ENCODE measurements at places on chromosomes 6 and 20.

GRCh38 chr6:53360093-53360912, 11.6 kb upstream of the ELOVL5 start:
- DNase-seq = no peak

- DNase-seq = no peak
Measured at GRCh38 chr20:60050193-60050947, 92.1 kb downstream of the CDH26 start.

GRCh38 chr6:106807947-106808611, 166.4 kb downstream of the CD24 start:
- no peak for DNase-seq

DNA sequence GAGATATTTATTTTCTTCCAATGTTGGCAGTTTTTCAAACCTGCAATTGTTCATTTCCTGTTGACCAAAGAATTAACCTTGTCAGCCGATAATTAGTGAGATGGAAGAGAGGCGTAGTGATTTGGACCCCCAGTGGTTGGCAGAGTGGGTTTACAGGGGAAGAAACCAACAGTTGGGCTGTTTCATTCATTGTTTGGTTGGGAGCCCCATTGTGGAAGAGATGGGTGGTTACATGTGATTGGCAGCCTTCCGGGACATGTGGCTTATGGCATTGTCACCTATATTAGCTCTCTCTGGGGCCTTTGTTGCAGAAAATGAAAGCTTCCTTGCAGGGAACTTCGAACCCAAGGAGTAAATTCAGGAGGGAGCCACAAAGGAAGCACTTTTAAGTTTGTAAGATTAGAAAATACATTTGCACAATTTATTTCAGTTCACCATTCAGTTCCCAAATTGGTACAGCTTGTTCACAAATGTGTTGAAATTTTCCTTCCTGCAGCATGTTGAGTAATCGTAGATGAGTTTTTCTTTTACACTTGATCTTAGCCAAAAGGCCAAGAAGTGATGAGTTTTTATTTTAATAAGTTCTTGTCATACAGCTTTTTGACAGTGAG, 50.3 kb upstream of the CDKAL1 start:
- no peak for DNase-seq

GRCh38 chr6:99282479-99283062, 66.9 kb downstream of the FAXC start:
- DNase-seq = no peak

GRCh38 chr6:137736048-137736818, 130.8 kb upstream of the TNFAIP3 start:
- no peak for DNase-seq

- no peak for DNase-seq
Measured at GRCh38 chr6:81023007-81023582, 729.4 kb downstream of the TENT5A start.

DNA sequence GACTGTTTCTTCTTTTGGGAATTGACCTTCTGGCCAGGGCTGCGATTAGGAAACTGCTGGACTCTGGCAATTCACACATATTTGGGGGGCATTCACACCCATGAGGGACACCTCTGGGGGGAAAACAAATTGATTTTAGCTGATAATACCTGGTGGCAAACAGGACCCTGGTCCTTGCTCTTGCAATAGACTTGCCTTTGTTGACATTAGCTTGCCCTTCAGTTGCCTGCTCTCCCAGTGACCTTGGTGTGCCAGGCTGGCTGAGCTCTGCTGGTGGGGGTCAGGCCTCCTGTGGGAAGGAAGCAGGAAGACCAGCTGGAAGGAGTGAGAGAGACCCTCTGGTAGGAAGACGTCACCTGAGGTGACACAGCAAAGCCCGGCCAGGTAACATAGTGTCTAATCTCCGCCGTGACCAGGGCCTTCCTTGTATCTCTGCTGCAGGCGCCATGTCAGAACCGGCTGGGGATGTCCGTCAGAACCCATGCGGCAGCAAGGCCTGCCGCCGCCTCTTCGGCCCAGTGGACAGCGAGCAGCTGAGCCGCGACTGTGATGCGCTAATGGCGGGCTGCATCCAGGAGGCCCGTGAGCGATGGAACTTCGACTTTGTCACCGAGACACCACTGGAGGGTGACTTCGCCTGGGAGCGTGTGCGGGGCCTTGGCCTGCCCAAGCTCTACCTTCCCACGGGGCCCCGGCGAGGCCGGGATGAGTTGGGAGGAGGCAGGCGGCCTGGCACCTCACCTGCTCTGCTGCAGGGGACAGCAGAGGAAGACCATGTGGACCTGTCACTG, 5.3 kb downstream of the CDKN1A start:
- no peak for DNase-seq

DNA sequence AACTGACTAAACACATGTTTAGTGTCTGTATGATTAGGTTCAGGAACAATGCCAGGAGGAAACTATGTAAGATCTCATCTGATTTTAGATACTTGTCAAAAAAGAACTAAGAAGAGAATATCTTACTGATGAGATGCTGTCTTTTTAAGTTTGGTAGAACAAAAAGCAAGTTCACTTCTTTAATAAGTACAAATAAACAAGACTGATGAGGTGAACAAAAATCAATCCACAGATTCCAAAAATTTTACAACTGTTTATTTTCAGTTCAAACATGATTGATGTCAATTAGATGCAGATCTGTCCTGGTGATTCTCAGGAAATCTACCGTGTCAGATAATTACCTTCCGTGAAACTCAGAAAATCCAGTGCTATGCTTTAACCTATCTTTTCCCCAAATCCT, 24.9 kb downstream of the EPHA7 start:
- DNase-seq = no peak

- DNase-seq = no peak
Measured at GRCh38 chr6:15254070-15254975, 8.5 kb downstream of the JARID2 start.

- DNase-seq = no peak
Measured at GRCh38 chr6:90790058-90790457, 203.2 kb upstream of the MAP3K7 start.

- DNase-seq = no peak
Measured at GRCh38 chr6:44926556-44926955, 401.6 kb upstream of the RUNX2 start.

DNA sequence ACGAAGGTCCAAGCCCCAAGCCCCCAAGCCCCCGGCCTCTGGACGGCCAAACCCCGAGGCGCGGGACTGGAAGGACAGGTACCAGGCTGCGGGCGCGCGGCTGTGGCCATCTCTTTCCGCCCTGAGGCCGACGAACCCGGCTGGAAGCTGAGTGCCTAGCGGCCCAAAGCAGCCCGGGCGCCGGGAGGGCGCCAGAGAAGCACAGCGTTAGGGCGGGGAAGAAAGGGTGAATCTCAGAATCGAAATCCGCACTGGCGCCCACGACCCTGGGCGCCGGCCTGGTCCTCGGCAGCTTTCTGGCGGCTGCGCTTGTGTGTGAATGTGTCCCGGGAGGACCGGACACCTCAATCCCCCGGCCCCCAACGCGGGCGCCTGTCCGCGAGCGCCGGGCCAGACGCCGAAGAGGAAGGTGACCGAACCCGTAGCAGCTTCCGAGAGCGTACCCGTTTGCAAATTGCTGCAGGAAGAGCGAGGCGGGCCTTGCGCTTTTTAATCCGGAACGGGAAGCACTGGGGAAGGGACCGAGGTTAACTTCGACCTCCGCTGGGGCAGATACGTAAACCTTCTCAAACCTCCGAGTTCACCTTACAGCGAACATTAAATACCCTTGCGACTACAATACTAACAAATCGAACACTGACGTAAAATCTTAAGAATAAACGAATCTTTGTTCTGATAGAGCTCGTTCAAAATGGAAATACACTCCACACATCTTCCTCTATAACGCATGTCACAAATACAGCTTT, 2.9 kb downstream of the NRN1 start:
- DNase-seq = no peak

- no peak for DNase-seq
Measured at GRCh38 chr6:17859846-17860245, 127.6 kb downstream of the KIF13A start.

- DNase-seq = no peak
Measured at GRCh38 chr20:1362484-1362883, 30.4 kb downstream of the FKBP1A start.

DNA sequence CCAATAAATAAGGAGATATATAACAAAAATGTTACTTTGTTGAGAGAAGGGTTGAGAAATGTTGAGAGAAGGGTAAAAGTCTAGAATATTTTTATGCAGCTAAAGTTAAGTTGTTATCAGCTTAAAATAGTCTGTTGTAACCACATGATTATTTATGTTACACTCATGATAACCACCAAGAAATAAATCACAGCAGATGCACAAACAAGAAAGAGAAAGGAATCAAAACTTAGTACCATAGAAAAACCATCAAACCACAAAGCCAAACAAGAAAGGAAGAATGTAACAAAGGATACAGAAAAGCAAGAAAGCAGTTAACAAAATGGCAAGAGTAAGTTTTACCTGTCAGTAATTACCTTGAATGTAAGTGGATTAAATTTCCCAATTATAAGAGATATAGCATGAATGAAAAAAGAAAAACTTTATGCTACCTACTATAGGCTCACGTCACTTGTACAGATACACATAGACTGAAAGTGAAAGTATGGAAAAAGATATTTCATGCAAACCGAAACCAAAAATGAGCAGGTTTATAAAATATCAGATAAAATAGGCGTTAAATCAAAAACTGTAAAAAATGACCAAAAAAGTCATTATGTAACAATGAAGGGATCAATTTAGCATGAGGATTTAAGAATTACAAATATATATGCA, 93.6 kb downstream of the STXBP5 start:
- DNase-seq = no peak

DNA sequence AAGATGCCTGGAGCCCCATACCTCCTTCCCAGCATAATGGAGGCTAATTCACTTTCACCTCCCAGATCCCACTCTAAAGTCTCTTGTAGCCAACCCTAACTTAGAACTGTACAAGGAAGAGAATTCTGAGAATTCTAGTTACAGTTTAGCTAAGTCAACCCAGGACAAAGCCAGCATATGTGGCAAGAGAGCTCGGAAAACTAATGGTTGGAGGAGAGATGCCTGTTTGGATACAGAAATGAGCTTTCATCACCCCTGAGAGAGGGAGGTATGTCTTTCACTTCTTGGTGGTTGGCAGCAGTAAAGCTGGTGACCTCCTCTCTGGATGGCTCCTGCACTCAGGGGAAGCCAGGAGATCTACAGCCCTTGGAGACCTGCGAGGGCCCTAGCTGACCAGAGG, 252.6 kb upstream of the SUPT3H start:
- DNase-seq = no peak

DNA sequence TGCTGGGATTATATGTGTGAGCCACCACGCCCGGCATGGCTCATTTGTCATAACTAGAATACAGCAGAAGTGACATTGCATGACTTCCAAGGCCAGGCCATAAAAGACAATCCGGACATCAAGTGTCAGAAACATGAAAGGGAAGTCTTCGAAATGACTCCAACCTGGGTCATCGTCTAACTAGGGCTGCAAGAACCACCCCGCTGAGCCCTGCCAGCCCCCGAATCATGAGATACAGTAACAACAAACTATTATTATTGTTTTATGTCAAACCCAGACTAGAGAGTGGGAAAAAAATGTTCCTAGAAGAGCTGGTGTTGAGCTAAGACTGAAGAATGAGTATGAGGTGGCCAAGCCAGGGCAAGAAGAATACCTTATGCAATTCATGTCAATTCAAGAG, 59.6 kb downstream of the ZNF217 start:
- DNase-seq = no peak

GRCh38 chr6:116316772-116317467, 37.2 kb upstream of the TSPYL1 start:
- DNase-seq = no peak

GRCh38 chr20:38864662-38865061, 59.2 kb downstream of the PPP1R16B start:
- DNase-seq = no peak

DNA sequence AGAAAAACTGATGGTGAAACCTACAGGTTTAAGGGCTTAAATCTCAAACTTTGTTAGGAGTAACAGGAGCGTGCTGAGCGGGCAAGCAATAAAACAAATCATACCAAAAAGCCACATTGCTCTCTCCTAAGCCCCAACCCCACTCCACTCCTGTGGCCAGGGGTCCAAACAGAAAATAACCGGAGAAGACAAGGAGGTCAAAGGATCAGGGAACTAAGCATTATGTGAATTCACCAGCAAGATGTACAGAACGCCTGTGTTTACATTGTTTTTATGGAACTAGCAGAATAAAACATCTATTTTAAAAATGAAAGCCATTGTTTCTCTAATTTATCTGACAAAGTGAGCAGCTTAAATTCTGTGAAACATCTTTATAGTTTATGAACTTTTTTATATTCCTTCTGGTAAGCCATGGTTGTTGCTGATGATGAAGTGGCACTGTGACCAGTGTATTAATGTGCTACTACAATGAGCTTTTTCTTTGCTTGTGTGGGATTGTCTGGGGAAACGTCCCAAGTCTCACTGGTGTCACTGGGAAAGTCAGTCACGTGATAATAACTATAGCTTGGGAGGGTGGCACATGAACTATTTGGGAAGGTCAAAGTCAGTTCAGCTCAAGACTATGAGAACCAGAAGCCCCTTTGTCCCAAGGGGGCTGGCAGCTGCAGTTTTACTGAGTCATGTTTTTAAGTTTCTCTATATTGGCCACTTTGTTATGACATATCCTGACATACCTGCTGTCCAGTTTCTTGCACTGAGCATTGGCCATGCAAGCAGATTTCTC, 9.8 kb downstream of the FAM210B start:
- DNase-seq = no peak

DNA sequence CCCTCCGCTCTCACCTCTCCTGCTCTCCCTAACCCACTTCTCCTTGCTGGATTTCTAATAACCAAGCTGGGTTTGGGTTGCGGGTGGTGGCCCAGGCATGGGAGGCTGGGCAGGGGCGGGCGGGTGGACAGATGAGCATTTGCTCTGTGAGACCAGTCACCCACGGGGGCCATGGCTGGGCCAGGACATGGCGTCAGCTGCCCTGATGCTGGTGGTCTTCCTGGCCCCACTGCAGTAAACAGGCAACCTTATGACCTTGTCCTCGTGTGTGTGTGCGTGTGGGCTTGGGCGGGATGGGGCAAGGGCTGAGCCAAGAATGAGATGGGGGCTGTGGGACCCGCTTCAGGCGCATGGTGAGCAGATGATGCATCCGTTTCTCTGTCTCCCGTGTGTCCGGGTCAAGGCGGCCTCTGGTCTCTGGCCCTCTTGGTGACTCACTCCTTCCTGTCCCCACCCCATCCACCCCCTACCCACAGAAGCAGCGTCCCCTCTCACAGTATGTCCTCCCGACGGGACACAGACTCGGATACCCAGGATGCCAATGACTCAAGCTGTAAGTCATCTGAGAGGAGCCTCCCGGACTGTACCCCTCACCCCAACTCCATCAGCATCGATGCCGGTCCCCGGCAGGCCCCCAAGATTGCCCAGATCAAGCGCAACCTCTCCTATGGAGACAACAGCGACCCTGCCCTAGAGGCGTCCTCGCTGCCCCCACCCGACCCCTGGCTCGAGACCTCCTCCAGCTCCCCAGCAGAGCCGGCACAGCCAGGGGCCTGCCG, 41.4 kb upstream of the MYL9 start:
- DNase-seq = no peak

DNA sequence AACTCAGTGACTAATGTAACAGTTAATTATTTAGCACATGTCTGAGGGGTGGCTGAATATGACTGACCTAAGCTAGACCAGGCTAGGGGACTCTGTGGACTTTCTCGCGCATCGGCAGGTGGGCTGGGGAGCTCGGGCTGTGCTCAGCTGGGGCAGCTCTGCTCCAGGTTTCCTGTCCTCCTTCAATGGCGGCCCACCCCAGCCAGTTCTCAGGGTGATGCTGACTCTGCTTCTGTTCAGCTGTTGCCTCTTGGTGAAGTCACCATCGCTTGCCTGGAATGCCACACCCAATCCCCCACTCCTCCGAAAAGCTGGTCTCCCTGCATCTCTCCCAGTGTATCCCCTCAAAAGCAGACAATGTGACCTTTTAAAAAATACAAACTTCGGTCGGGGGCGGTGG, 20.0 kb downstream of the PPP1R3G start:
- no peak for DNase-seq
